ENCODE measurements at places on chromosomes 1 and 21. TPM values are rescaled to one million over a fixed set of nuclear protein-coding genes. Genes with fewer than 3 reads are reported as not detected.

UAP1 gene
- total RNA-seq = 62.9 TPM

SIPA1L2 gene
- total RNA-seq = 5.3 TPM

ZNF669 gene
- total RNA-seq = 9.8 TPM

CLEC20A gene
- total RNA-seq = not detected

IGSF5 gene
- total RNA-seq = not detected

SAMD11 gene
- total RNA-seq = 12.5 TPM

CDC42BPA gene
- 18.0 TPM for total RNA-seq

GUCA2B gene
- not detected for total RNA-seq

TNFRSF14 gene
- 23.1 TPM for total RNA-seq

TMEM82 gene
- total RNA-seq = not detected

RHBG gene
- total RNA-seq = not detected

INSRR gene
- total RNA-seq = not detected

LY9 gene
- total RNA-seq = not detected

ATP1A4 gene
- total RNA-seq = not detected

GPR153 gene
- total RNA-seq = 13.0 TPM

FCGR3B gene
- total RNA-seq = not detected

FCER1A gene
- not detected for total RNA-seq

C1orf74 gene
- total RNA-seq = 0.93 TPM

GPR157 gene
- 1.6 TPM for total RNA-seq

ACOT11 gene
- total RNA-seq = 0.69 TPM

NBPF4 gene
- not detected for total RNA-seq

ESRRG gene
- not detected for total RNA-seq

MMEL1 gene
- total RNA-seq = not detected

RORC gene
- total RNA-seq = not detected

LAMC1 gene
- total RNA-seq = 1,787 TPM

TNNT2 gene
- total RNA-seq = 0.78 TPM

FRRS1 gene
- total RNA-seq = 4.4 TPM

GJA4 gene
- 1.4 TPM for total RNA-seq

LCE1D gene
- not detected for total RNA-seq

KIF21B gene
- 0.31 TPM for total RNA-seq

CD1E gene
- not detected for total RNA-seq

ZNF326 gene
- 5.5 TPM for total RNA-seq

C1orf210 gene
- not detected for total RNA-seq

HFM1 gene
- total RNA-seq = 0.05 TPM

PPM1J gene
- 1.6 TPM for total RNA-seq
